Activated T-helper 1 cell treated with anti-CD3 and anti-CD28 coated beads, Interleukin-12 subunit alpha, Interleukin-12 subunit beta, Interleukin-2, Interleukin-4 antibody, amounts not matched to agents 30 ng/mL and 10 ng/mL and 1 ng/mL, durations not matched to agents 14 hours and 24 hours and 36 hours (primary cell): ENCODE measurements at places on chromosomes 7 and 10.

DNA sequence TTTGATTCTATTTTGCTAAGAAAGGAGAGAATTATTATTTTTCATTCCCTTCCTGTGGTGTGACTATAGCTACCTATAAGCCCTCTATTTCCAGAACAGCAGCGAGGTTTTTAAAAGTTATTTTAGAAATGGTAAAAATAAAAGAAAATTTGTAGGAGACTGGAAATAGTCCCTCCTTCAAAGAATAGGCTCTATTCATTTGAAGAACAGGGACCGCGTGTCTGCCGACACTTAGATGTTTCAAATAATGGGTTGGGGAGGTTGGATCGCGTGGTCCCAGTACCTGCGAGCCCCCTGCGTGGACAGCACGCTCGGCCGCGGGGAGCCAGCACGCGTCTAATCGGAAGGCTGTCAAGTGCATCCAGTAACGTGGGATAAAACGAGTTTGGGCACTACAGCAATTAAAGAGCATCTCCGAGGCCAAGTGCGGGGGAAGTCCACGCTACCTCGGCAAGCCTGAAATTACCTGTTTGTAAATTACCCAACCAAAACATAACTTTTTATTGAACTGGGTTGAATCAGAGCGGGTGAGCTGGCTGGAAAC is 1.0 kb downstream of the CACNA2D1 start:
- DNase-seq: no peak

- no peak for DNase-seq
These were observed 1.6 kb upstream of the KBTBD2 start for GRCh38 chr7:32893207-32893524.

DNA sequence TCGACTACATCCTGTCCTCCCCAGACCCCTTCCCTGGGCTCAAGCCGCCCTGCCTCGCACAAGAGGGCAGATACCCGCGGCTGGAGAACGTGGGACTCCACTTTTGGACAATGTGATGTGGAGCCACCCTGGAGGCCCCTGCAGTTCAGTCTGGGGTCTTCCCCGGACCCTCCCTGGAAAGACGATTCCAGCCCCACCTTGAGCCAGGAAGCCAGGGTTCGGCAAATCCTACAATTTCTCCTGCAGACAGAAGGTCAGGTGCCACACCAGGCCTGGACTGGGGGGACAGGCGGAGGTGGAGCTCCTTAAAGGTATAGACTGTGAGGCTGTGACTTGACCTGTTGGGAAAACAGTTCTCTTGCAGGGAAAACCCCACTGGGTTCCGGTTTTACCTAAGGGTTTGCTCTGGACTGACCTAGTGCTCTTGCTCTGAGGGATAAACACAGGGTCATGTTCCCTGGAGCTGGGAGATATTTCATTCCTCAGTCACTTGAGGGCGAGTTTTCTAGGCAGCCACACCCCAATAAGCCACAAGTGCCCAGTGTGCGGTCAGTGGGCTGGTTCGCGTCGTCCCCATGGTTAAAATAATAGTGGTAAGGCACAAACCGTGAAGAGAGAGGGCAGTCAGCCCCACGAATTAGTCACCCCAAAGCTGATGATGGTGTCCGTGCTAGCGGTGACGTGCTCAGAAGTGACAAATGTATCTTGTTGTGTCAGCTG is 1.6 kb downstream of the FOXL3 start:
- no peak for DNase-seq

GRCh38 chr10:84698989-84699388 is 370.6 kb downstream of the CCSER2 start:
- no peak for DNase-seq

DNA sequence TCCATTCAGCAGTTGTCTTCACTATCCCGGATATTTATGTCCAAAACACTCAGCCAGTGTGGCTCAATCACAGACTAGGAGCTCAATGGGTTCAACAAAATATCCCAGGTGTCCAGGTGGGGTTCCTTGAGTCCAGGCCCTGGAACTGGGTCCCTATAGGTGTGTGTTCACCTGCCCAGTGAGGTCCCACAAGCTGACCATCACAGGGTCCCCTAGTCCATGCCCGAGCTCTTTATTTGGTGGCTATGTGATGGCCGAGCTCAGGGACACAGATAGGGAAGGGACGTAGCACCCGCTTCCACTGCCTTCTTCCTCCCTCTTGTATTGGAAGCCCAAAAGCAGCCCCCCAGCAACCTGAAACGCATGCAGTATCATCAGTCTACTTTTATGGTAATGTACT is 78.9 kb upstream of the DDC start:
- DNase-seq: no peak

DNA sequence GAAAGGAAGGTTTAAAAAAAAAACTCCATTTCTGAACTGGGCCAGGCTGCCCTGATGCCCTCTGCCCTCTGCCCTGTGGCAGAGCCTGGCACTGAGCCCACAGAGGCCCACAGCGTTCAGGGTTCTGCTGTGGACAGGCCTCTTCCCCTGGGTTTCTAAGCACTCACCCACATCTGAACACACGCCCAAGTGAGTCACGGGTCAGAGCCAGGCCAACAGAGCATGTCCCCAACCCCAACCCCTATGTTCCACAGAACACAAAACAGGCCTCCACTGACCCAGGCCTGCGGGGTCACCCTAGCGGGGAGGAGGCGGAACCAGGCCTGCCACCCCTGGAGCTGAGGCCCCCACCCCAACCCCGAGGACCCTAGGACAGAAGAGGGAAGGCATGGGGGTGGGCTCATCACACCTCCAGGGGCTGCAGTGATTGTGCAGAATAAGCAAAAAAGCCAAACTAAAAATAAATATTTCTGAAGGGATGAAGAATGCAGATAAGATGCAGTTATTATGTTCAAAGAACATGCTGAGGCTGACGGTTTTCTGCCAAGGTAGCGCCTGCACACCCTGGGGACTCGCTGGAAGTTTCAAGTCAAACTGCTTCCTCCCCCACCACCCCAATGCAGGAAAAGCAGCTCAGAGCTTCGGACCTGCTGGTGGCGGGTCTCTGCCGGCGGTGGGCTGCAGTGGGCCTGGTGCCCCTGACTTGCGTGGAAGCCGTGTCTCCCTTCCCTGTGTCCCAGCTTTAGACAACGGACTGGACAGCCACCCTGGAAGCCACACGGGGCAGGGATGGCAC is 5.4 kb downstream of the WDR86 start:
- no peak for DNase-seq

- DNase-seq: no peak
These were observed 28.6 kb upstream of the ZEB1 start for GRCh38 chr10:31290386-31290785.

DNA sequence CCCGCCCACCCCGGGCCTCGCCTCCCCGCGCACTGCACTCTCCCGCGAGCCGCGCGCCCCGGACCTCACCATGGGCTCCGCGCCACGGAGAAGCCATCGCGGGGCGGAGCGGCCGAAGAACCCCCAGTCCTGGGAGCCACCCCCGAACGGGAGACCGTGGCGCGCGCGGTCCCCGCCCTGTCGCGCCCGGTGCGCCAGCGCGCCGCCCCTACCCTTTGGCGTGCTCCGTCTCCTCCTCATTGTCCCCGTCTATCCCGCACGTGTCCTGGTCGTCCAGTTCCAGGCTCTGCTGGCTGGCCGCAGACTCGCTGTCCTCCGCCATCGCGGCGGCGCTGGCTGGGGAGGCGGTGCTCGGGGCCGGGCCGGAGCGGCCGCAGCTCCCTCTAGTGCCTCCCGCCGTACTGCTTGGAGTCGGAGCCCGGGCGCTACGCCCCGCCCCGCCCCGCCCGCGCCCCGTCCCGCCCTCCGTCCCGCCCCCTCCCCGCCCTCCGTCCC is at the start of gene NMT2:
TSS of gene NMT2 (minus strand) at position 403 of the 495 bp plus-strand sequence. CDS start at position 322, 81 bp downstream.
- peak; percentile 75 for DNase-seq

DNA sequence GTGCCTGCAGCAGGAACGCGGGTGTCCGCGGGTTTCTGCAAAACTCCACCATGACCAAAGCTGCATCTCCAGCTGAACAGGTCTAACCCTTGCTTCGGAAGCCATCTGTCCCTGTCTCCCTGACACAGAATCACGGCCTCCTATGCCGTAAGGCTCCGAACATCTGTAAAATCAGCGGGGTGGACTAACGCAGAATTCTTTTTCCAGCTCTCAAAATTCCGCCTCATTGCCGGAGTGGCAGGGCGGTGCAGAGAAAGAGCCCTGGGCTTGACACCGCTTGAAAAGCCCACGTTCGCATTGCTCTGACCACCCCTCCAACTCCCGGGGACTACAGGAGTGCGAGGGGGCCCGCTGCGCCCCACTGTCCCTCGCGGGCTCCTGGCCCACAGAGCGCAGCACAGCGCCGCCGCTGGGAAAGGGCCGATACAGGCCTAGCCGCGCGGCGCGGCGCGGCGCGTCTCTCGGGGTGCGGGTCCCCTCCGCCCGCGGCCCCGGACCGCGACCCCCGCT is 409 bp downstream of the DNMBP start:
- no peak for DNase-seq

- DNase-seq: no peak
These were observed 20.0 kb downstream of the UNC5B start for GRCh38 chr10:71232089-71232998.

DNA sequence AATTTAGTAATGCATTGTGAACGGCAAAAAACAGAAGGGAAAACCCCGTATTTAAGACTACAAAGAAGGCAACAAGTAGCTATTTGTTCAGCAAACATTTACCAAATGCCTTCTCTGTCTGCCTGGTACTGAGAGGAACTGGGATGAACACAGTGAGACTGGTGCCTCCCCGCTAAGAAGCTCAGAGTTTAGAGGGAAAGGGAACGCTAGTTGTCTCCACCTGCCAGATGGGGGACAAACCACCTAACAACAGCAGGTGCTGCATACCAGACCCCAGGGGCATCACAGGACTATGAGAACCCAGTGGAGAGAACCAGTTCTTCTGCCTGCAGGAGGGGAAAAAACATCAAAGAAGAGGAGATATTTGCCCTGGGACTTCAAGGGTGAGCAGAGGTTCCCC is 147.1 kb downstream of the SLC25A13 start:
- no peak for DNase-seq

DNA sequence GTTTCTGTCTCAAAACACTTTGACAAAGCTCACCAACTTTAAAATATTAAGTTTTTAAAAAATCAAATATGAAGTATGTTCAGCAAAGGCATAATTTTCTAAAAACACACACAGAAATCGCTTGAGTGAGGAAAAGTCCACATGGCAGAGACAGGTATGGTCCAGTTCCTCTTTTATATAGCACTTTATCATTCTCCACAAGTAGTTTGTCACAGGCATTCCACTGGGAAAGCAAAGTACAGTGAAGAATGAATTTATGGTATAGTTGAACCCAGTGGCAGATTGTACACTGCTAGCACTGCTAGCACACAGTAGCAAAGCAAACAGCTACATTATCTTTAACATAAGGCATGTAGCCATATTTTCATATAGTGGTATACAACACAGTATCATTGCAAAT is 102.3 kb downstream of the HECTD2 start:
- DNase-seq: no peak

DNA sequence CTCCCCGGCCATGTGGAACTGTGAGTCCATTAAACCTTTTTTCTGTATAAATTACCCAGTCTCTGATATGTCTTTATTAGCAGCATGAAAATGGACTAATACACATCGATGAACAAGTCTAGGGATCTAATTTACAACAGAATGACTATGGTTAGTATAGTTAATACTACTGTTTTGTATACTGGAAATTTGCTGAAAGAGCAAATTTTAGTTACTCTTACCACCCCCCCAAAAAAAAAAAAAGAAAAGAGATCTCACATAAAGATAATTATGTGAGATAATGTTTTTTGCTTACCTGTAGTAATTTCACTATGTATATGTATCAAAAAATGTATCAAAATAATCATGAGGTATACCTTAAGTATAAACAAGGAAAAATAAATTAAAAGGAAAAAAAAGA is 199.5 kb upstream of the GRM3 start:
- DNase-seq: no peak

GRCh38 chr7:156473476-156474240 is 166.9 kb upstream of the RNF32 start:
- no peak for DNase-seq

GRCh38 chr7:88318196-88318595 is 11.5 kb upstream of the STEAP4 start:
- no peak for DNase-seq

DNA sequence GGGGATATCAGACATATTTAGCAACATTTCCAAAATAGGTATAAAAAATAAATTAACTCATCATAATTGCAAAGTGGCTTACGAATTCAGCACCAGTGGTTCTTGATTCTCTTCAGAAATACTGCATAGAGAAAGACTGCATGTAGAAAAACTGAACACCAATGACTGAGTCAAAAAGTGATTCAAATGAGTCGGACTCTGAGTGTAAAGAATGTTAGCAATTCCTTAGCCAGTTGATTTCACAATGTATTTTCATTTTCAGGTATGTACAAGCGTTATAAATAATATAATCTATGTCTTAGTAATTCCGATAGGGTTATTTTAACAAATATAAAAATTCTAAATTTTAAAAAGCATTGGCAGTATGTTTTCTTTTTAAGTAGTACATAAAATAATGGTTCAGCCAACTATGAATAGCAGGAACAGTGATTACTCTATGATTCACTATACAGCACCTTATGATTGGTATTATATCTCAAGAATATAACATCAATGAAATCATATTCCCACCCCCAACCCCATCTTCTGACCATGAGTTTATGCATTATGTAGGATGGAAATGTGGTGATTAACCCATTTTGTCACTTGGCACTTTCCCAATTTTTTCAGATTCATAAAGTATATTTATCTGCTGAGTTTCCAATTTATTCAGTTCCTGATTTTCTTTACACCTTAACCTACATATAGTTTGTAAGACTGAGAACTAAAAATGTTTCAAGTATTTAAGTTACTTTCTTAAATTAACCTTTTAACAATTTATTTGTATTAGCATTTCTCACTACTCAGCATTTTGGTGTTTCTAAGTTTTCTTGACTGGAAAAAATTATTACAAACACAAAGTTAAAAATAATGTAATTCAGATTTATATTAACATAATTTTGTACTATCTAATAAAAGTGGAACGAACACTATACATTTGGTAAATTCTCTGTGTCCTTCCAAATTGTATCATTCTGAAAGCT is 33.9 kb downstream of the DNAJC1 start:
- no peak for DNase-seq

DNA sequence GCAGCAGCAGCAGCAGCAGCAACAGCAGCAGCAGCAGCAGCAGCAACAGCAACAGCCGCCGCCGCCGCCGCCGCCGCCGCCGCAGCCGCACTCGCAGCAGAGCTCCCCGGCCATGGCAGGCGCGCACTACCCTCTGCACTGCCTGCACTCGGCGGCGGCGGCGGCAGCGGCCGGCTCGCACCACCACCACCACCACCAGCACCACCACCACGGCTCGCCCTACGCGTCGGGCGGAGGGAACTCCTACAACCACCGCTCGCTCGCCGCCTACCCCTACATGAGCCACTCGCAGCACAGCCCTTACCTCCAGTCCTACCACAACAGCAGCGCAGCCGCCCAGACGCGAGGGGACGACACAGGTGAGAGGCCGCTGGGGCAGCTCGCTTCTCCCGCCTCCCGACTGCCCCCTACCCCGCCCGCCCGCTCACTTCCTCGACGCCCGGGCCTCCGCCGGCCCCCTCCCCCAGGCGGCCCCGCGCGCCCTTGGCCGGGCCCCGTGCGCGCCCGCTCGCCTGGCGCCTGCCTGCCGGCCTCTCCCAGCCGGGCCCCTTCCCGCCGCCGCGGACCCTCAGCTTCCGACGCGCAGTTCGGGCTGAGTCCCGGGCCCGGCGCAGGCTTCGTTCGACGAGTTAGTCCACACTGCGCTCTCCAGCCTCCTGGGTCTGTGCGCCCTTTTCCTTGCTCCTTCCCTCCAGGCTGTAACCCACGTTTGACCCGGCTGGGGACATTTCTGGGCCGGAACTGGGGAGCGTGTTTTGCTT is 882 bp downstream of the DLX6 start:
- no peak for DNase-seq

GRCh38 chr10:119863951-119864565 is 8.6 kb downstream of the MCMBP start:
- no peak for DNase-seq

- DNase-seq: no peak
These were observed 5.8 kb upstream of the C1GALT1 start for GRCh38 chr7:7176406-7177043.
